ENCODE measurements at places on chromosomes 7 and 10.

DNA sequence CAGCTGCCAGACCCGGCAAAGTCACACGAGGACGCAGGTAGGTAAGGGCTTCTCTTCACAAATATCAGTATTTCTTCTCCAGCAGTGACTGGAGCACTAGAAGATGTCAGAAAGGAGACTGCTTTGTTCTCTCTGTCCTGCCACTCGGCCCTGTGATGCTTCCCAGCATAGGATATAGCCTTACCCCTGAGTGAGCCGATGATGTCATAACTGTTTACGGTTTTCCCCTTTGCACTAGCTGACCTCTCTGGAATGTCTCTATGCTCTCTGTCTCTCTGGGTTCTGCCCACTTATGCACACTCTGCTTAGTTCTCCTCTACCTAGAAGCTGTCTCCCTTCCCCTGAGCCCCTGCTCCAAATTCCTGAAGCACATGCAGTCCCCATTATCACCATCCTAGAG is 167.5 kb upstream of the PODXL start:
- DNase-seq: no peak

DNA sequence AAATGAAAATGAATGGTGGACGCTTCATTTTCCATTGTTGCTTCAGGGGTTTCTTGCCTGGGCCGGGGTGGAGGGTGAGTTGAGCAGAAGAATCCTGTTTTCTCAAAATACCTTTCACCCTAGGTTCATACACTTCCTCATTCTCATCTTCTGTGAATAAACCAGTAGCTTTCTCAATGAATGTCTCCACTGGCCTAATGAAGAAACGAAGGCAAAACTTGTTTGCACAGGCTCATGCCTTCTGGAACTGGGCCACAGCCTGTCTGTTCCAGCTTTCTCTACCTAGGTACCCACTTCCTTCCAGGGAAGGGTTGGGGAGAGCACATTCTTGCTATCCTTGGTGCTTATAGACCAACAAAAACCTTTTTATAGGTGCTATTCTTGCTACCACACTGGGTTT is 21.3 kb downstream of the STMP1 start:
- DNase-seq: no peak

- DNase-seq: peak; percentile 86
Observed at GRCh38 chr7:100428199-100428966, at the start of gene ZCWPW1. Gene ZCWPW1 (minus strand): TSS chr7:100428703. CDS start chr7:100420649, 8,054 bp downstream.

DNA sequence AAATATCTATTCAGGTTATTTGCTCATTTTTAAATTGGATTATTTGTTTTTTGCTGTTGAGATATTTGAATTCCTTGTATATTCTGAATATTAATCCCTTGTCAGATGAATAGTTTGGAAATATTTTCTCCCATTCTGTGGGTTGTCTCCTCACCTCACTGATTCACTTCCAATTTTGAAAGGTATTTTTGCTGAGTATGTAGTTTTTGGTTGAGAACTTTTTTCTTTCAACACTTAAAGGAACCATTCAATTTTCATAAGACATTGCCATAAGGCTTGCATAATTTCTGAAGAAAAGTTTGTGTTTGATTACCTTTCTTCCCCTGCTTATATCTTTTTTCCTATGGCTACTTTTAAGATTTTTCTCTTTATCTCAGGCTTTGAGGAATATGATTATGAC is 8.9 kb upstream of the SCRN1 start:
- DNase-seq: no peak

GRCh38 chr10:26543567-26544306 is 105.6 kb downstream of the APBB1IP start:
- DNase-seq: no peak

DNA sequence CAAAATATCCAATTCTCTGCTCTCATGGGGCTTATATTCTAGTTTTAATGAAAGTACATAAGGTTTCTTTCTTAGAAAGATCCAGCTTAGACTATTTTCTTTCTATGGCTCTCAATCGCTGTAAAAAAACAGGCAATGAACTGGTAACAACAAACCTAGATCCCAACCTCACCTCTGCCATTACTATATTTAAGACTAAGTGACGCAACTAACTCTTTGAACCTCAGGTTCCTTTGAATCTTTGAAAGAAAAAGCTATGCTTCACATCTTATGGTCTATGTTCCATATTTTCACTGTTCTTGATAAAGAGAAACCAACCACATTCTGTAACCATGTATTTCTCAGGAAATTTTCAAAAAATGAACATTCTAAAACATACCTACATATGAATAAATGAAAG is 88.5 kb downstream of the ELAPOR2 start:
- DNase-seq: no peak

DNA sequence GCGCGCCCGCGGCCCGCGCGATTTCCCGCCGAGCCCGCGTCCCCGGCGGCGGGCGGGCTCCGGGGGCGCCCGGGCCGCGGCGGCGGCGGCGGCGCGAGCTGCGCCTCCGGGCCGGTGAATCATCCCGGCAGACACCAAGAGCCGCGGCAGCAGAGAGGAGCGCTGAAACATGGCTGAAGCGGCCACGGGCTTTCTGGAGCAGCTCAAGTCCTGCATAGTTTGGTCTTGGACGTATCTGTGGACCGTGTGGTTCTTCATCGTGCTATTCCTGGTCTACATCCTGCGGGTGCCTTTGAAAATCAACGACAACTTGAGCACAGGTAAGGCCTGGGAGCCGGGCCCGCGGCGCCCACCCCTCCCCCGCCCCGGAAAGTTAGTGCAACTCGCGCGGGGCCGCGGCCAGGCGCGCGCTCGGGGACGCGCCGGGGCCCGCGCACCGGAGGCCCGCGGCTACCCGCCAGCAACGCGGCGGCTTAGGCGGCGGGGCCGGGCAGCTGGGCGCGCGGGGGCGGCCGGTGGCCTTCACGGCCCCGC is at the start of gene ST7:
TSS of gene ST7 (plus strand) at position 130 of the 534 bp plus-strand sequence. CDS start at position 170, 40 bp downstream.
- peak; percentile 27 for DNase-seq

DNA sequence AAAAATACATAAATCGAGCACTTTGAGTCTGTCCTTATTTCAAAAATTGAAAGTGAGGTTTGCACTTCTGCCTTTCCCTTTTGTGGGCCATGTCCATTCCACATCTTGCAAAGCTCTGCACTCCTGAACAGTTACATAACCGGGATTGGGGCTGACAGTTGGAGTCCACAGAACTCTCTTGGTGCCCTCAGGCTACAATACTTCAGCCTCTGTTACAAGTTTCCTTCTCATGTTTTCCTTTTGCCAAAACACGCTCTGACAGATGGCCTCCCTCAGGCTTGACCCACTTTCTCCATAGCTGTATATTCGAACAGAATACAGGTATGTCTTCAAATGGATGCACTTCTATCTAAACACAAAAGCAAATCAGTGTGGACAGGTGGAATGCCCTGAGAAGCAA is 335.9 kb downstream of the WDR37 start:
- no peak for DNase-seq

DNA sequence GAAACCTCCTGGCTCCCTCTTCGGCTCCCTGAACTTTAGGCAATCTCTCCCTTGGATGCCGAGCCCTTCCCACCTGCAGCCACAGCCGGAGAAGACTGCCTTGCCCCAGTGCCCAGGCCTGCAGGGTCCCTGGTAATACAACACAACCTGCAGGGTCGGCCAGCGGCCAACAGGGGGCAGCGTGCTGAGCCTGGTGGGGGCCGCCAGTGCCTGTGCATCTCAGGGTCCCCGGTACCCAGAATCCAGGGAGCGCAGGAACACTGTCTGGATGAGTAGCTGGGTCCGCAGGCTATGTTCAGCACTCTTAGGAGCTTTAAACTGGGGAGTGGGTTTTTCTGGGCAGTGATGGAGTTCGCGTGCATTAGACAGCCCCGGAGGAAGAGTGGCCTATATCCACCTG is 17.5 kb upstream of the C10orf71 start:
- DNase-seq: no peak

DNA sequence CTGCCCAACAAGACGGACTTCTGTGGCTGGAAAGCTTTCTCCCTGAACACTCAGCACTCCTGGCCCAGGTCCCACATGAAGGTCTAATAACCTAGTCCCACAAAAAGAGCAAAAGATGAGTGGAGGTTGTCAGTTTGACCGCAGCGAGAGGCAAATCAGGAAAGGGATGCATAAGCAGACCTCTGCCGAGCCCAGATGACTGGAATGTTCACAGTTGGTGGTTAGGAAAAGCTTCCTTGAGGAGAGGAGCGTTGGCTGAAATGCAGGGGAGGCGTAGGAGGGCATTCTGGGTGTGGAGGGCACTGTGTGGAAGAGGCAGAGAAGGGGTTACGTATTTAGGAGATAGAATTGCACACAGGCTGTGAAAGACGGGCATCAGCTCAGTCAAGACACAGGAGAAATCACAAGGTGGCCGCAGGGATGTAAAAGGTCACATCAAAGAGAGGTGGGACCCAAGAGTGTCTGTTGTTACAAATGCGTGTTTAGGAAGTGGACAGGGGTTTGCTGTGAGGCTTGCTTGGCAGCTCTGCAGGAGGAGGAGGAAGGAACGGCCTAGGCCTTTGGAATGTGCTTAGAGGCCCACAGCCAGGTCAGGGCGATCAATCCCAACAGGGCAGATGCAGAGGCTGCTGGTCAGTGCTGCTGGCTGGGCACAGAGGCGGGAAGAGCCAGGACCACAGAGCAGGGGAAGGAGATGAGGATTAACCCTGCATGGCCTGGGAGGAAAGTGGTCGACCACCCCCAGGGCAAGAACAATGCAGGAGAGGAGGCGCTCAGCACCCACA is 133.5 kb downstream of the VIPR2 start:
- no peak for DNase-seq

GRCh38 chr10:43978091-43978490 is 329.4 kb upstream of the ZNF32 start:
- no peak for DNase-seq

All from progenitor cell of endocrine pancreas (in vitro differentiated cells).